ENCODE measurements at places on chromosomes 16 and 17. TPM values are rescaled to one million over a fixed set of nuclear protein-coding genes. Genes with fewer than 3 reads are reported as not detected.

DNA sequence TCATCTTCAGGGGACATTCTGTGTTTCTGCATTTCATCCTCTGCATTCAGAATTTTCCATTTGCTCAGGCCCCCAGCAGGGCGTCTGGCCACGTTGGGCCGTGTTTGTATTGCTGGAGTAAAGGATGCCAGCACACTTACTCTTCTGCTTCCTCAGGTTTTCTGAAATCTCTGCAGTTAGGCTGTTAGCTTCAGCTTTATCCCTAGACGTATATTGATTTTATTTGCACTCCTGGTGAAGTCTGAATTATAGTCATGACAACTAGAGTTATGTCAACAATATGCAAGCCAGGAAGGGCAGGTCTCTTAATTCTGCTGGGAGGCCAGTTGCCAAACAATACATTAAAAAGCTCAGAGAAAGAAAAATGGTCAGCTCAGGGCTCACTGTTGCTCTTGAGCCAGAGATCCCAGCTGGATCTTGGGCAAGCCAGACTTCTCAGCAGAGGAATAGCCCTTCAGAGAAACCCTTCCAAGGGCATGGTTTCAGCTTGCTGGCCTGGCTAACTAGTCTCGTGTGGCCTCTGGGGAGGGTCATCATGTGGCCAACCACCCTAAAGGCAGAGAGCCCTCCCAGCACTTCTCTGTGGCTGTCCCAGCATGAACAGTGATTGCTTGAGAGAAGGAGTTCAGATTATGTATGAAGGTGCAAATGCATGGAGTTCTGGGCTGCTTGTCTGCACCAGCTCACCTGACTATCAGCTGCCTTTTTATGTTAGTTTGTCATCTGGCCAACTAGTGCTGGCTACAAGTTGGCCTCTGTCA lies 110.2 kb upstream of the CACNG5 start:
- no peak for DNase-seq

- DNase-seq = no peak
These were observed 7.7 kb downstream of the JPT1 start for GRCh38 chr17:75146592-75146991.

- no peak for DNase-seq
These were observed 22.2 kb upstream of the CLEC18C start for GRCh38 chr16:70151391-70151790.

- DNase-seq = no peak
These were observed 16.6 kb downstream of the CACNA1H start for GRCh38 chr16:1169285-1170075.

DNA sequence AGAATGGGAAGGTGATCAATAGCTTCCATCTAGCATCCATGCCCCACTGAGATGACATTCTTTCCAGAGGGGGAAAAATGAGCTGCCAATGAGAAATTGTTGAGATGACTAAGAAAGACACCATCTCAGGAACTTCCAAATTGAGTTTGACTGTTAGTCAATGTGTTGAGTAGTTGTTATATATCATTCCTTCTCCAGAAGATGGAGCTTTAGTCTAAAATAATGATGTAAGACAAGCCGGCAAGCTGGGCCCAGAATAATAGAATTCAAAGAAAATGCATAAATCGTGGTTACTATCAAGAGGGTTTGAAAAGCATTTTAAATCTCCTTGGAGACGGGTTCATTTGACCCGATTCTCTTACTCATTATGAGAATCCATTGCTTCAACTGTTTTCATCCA lies 71.0 kb upstream of the ATF7IP2 start:
- DNase-seq = no peak

DNA sequence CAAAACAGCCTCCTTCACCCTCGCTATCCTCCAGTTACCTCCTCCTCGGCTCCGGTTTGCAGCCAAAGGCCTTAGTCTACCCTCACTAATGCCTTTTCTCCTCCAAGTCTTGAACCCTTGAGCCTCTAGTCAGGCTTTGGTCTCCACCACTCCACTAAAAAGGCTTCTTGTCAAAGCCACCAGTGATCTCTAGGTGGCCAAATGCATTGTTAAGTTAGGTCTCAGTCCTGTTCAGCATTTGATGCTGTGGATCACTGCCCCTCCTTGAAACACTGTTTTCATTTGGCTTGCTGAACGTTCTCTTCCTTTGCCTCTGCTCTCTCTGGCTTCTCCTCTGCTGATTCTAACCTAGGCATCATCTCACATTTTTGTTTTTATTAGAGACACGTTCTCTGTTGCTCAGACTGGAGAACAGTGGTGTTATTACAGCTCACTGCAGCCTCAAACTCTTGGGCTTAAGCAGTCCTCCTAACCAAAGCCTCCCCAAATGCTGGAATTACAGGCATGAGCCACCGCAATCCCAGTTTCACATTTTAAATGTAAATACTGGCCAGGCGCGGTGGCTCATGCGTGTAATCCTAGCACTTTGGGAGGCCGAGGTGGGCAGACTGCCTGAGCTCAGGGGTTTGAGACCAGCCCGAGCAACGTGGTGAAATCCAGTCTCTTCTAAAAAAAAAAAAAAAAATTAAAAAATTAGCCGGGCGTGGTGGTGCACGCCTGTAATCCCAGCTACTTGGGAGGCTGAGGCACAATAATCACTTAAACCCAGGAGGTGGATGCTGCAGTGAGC lies 1.1 kb downstream of the SGF29 start:
- no peak for DNase-seq

- no peak for DNase-seq
These were observed 92.3 kb downstream of the PITPNC1 start for GRCh38 chr17:67469208-67469980.

- no peak for DNase-seq
These were observed 332.1 kb upstream of the DYNLRB2 start for GRCh38 chr16:80208743-80209142.

DNA sequence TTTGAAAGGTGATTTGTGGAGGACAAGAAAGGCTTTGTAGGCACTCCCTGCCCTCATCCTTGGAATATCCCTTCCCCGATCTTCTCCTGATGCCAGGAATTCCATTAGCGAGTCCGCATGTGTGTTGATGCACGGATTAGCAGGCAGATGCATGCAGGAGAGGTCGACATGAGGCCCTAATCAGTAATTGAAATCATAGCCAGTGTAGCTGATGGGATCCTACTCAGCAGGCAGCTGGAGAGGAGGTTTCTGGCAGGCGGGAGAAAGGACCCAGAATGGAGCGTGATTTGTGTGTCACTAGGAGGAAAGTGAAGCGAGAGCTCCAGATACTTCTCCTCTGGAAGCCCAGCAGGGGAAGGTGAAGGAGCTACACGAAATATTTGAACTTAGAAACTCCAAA lies 196.3 kb upstream of the CDH11 start:
- no peak for DNase-seq

DNA sequence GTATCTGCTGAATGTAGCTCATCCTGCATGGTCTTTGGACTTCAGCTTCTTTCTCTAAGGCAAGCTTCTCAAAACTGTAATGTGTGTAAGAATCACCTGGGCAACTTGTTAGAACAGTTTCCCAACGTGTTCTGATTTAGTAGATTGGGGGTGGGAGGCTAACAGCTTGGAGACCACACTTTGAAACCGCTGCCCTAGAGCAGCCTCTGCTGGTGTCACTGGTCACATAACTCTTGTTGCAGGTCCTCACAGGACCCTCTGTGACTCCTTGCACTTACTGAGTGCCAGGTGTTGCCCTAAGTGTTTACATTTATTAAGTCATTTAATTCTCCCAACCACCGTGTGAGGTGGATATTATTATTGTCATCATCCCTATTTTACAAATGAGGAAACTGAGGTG lies 9.9 kb downstream of the SLC35G3 start:
- no peak for DNase-seq

DNA sequence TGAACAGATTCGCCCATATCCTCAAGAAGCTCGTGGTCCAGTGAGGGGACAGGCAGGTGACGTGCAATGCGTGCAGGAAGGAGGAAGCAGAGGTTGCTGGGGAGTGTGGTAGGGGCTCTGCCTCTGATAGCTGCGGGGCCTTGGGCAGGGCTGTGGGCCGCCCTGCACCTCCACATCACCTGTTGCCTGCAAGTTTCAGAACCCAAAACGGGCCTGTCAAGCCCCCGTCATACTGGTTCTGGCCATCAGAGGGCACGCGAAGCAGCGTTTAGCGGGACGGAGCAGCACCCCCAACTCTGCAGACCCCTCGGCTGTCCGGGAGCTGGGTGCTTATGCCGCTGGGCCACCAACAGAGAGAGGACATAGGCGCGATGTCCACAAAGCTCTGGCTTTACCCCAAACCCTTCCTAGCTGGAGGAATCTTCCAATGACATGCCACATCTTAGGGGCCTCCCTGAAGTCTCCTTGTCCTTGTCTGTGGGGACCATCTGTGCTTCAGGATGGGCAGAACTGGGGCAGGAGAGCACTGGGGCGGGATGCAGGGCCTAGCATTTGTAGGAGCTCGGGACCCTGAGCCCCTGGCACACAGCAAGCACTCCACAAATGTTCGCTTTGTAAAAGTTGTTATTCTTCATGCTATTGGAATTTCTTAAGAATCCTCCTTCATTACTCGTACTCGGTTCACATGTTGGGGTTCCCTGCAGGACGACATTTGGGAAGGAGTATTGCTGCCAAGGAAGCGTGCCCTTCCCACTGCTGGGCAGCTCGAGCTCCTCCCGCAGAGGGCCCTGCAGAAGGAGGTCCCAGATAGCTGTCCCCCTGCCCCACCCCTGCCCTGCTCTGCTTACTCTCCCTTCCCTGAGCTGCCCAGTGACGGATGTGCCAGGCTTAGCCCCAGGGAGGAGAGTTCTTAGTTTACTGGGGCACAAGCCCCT lies 64.3 kb downstream of the CNGB1 start:
- DNase-seq = no peak

Gene TMEM231
- 9.7 TPM for total RNA-seq

Gene KRTAP9-2
- not detected for total RNA-seq

Gene VMO1
- 0.76 TPM for total RNA-seq
